ENCODE measurements at places on chromosomes 4 and X.
A peak's percentile ranks its signal among the peaks of the same experiment; 100 is the strongest.

GRCh38 chr4:140109737-140110136 lies 44.2 kb downstream of the MAML3 start:
- H3K4me1 ChIP-seq, result no peaks in the 10 kb centered on the region
- H3K27ac ChIP-seq, result no peak overlapping the region
- no peaks in the 10 kb centered on the region for H3K27me3 ChIP-seq
- H3K36me3 ChIP-seq, result no peaks in the 10 kb centered on the region
- H3K4me3 ChIP-seq, result no peak overlapping the region
- DNase-seq, result no peak

DNA sequence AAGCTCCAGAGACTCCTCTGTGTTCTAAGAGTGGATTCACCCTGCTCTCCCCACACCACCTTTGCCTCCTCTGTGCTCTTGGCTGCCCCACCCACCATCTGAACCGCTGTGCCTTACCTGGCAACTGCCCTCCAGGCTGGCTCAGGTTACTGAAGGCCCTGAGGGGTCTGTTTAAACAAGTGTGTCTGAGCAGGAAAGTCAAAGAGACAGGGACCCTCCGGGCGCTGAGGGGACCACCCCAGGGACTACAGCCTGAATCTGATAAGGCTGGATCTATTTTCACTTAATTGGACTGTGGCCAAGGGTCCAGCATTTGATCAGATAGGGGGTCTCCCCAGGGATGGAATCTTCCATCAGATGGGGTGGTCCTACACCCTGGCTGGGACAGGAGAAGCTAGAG lies 10.4 kb upstream of the MSX1 start:
- peaks cover 96% of the 10 kb centered on the region for H3K27me3 ChIP-seq
- no peak overlapping the region for H3K4me3 ChIP-seq
- H3K27ac ChIP-seq, result no peak overlapping the region
- no peak for DNase-seq

DNA sequence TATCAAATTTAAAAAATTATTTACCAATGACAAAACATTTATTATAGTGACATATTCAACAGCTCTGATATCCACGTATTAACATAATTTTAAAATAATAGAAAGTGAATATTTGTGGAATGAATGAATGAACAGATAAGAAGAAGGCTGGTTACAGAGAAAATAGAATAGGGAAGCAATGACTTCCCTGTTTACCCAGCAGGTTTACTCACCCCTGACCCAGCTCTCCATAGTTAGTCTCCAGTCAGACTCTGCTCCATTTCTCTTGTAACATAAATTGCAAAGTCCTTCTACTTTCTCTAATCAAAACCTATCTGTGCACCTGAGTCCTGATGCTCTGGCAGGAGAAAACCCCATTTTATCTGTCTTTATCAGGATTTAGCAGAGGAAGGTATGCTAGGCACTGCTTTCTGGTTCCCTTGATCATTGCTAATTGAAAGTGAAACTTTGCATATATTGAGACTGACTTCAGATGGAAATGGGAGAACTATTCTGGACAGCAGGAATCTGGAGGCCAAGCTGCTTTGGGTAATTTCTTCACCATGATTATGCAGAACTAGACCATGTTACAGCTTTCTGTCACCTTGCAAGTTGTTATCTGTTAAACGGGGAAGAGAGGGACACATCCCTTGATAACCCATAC lies 363.0 kb downstream of the FAT4 start:
- no peak overlapping the region for H3K27ac ChIP-seq
- H3K4me3 ChIP-seq, result no peak overlapping the region
- H3K36me3 ChIP-seq, result no peaks in the 10 kb centered on the region
- no peaks in the 10 kb centered on the region for H3K27me3 ChIP-seq
- no peak for DNase-seq

GRCh38 chr4:150178161-150178560 lies 99.9 kb downstream of the DCLK2 start:
- no peaks in the 10 kb centered on the region for H3K27me3 ChIP-seq
- no peak for DNase-seq
- H3K4me3 ChIP-seq, result no peak overlapping the region
- H3K4me1 ChIP-seq, result peaks cover 27% of the 10 kb centered on the region
- H3K36me3 ChIP-seq, result no peaks in the 10 kb centered on the region
- no peak overlapping the region for H3K27ac ChIP-seq

DNA sequence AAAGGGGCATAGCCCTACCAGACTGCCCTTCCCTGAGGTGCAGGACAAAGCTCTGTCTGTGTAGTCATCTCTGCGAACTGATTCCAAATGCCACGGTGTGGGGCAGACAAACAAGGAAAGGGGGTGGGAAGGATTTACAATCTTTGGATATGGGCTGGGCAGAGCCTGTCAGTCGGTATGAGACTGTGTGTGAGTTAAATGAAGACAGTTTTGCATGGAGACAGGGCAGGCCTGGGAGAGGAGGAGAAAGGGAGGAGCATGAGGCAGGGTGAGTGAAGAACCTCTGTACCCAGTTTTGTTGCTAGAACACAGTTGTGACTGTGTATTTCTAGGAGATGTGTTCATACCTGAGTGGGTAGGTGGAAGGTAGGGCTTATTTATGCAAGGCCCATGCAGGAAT lies 59.4 kb upstream of the MSN start:
- H3K36me3 ChIP-seq, result no peaks in the 10 kb centered on the region
- H3K27me3 ChIP-seq, result peaks cover 6% of the 10 kb centered on the region
- no peak for DNase-seq
- H3K27ac ChIP-seq, result no peak overlapping the region
- no peak overlapping the region for H3K4me3 ChIP-seq
- peaks cover 9% of the 10 kb centered on the region for H3K4me1 ChIP-seq

DNA sequence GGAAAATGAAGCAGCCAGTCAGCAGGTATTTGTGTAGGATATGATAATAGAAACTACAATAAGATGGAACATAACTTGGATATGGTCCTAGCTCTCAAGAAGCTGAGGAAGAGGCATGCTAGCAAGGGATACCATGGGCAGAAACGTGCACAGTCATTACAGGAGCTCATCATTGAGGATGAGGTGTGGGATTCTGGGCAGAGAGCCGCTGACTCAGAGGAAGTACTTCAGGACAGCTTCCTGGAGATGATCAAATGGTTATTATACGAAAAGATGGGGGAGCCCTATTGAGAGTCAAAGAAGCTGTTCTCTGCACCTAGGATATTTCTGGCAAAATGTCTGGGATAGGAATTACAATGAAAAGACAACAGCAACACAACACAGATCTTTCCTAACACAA lies 116.0 kb upstream of the PDE5A start:
- no peaks in the 10 kb centered on the region for H3K36me3 ChIP-seq
- peaks cover 13% of the 10 kb centered on the region for H3K4me1 ChIP-seq
- no peak for DNase-seq

DNA sequence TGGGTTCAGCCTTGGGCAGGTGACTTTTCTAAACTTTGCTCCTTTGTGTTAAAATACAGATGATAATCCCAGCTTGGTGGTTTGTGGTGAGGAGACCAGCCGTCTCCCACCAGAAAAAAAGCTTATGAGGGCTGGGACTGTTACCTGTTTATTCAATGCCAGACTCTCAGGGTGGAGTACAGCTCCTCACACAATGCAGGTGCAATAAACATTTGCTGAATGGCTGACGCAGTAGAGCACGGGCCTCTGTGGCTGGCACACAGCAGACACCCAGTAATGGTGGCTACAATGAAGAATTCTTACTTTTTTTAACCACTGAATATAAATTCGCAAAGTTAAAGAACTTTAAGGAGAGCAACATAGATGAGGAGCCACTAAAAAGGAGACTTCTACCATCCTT lies 30.2 kb downstream of the BEND4 start:
- no peak for DNase-seq
- H3K27me3 ChIP-seq, result no peaks in the 10 kb centered on the region
- no peak overlapping the region for H3K4me3 ChIP-seq
- no peaks in the 10 kb centered on the region for H3K4me1 ChIP-seq
- no peak overlapping the region for H3K27ac ChIP-seq

- no peaks in the 10 kb centered on the region for H3K4me1 ChIP-seq
- no peaks in the 10 kb centered on the region for H3K27me3 ChIP-seq
- DNase-seq, result no peak
- no peaks in the 10 kb centered on the region for H3K36me3 ChIP-seq
- no peak overlapping the region for H3K27ac ChIP-seq
These were observed 18.4 kb downstream of the NMU start for GRCh38 chr4:55617587-55618197.

GRCh38 chr4:134862116-134862515 lies 660.5 kb upstream of the PABPC4L start:
- H3K27ac ChIP-seq, result no peak overlapping the region
- H3K27me3 ChIP-seq, result no peaks in the 10 kb centered on the region
- H3K4me1 ChIP-seq, result no peaks in the 10 kb centered on the region
- no peaks in the 10 kb centered on the region for H3K36me3 ChIP-seq
- DNase-seq, result no peak
- no peak overlapping the region for H3K4me3 ChIP-seq

DNA sequence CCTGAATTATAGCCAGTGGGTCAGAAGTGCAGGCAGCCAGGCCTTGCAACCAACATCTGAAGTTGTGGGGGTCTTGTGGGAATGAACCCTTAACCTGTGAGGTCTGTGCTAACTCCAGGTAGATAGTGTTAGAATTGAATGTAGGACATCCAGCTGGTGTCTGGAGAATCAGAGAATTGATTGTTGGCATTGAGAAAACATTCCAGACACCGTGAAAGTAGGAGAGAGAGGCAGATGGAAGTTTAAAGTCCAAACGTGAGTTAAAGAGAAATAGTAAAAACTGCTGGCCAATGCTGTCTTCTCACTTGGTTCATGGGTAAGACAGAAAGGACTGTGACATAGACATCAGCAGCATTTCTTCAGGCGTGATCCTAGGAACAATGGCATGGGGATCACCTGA lies 27.7 kb downstream of the CASP3 start:
- H3K4me1 ChIP-seq, result no peaks in the 10 kb centered on the region
- no peaks in the 10 kb centered on the region for H3K27me3 ChIP-seq
- DNase-seq, result no peak

DNA sequence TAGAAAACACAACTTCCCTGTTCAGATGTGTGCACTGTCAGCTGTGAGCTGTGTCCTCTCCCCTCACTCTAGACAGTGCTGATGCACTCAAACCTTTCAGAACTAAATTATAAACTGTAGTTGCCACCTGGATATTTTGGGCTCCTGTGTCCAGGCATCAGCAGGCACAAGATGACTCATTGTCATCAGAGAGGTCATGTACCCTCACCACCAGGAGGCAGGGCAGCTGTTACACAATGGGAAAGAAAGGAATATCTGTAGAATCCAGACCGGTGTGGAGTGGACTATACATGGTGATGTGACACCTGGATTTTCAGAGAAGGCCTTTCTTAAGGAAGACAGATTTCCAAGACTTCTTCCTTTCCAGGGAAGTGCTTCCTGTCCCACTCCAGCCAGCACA lies 854.4 kb upstream of the AGA start:
- H3K36me3 ChIP-seq, result no peaks in the 10 kb centered on the region
- DNase-seq, result no peak
- H3K27me3 ChIP-seq, result no peaks in the 10 kb centered on the region
- H3K4me1 ChIP-seq, result no peaks in the 10 kb centered on the region
- H3K27ac ChIP-seq, result no peak overlapping the region

- peak overlapping the region; percentile 96 for H3K4me3 ChIP-seq
- H3K36me3 ChIP-seq, result peaks cover 5% of the 10 kb centered on the region
- H3K27ac ChIP-seq, result peak overlapping the region; percentile 94
- H3K4me1 ChIP-seq, result peaks cover 32% of the 10 kb centered on the region
These were observed 680 bp downstream of the MAEA start for GRCh38 chr4:1290165-1290977.

DNA sequence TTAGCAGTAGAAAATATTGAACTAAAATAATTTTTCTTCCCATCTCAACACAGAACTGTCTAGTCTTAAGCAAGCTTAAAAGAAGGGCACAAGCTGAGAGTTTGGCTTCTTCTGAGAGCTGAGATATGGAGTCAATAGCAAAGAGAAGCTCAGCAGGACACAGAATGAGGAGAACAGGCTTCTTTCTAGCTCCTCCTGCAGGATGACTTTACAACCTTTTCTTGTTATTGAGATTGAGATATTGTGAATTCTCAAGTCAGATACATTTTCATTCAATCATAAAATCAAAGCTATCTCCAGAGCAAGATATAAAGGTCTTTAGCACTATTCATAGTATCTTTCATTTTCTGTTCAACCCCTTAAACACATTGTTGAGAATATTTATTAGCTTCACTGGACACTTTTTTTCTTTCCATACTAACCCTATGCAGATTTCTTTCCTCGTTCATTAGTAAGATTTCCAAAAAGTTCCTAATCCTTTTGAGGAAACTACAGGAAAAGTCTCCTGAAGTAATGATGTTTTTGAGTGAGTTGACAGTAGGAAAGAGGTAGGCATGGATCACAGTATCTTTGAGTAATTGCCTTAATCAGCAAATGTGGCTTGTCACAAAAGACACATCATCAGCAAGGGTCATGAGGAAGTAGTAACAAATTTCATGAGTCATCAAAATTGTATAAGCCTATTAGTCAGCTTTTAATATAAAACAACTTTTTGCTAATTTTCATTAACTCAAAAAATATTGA lies 17.8 kb upstream of the CXCL3 start:
- no peak for DNase-seq
- no peaks in the 10 kb centered on the region for H3K4me1 ChIP-seq
- no peaks in the 10 kb centered on the region for H3K27me3 ChIP-seq
- H3K36me3 ChIP-seq, result no peaks in the 10 kb centered on the region

GRCh38 chr4:13561673-13562072 lies 17.4 kb upstream of the NKX3-2 start:
- no peak for DNase-seq
- H3K4me3 ChIP-seq, result no peak overlapping the region
- no peaks in the 10 kb centered on the region for H3K27me3 ChIP-seq
- no peaks in the 10 kb centered on the region for H3K4me1 ChIP-seq

DNA sequence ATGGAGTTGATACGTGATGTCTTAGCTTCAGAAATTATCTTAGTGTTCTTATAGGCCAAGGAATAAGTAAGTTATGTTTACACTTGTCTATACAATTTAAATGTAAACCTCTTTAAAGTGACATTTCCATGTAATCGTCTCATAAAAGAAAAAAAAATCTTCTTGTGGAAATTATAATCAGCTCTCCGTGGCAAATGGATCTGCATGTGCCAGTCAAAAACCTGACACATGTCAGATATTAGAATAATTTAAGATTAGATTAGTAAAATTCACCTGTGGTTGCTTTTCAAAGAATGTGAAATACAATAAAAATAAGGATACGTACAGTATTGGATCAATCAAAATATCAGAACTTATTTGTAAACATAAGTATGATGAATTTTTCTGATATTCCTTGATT lies 263.9 kb downstream of the ADAMTS3 start:
- H3K4me1 ChIP-seq, result no peaks in the 10 kb centered on the region
- no peak overlapping the region for H3K4me3 ChIP-seq

GRCh38 chr4:101784957-101785356 lies 5.6 kb upstream of the BANK1 start:
- H3K27ac ChIP-seq, result no peak overlapping the region
- no peaks in the 10 kb centered on the region for H3K4me1 ChIP-seq
- no peaks in the 10 kb centered on the region for H3K36me3 ChIP-seq
- H3K4me3 ChIP-seq, result no peak overlapping the region
- H3K27me3 ChIP-seq, result no peaks in the 10 kb centered on the region

- H3K4me1 ChIP-seq, result no peaks in the 10 kb centered on the region
- H3K36me3 ChIP-seq, result no peaks in the 10 kb centered on the region
- no peaks in the 10 kb centered on the region for H3K27me3 ChIP-seq
- no peak overlapping the region for H3K27ac ChIP-seq
- H3K4me3 ChIP-seq, result no peak overlapping the region
- DNase-seq, result no peak
These were observed 169.4 kb upstream of the BANK1 start for GRCh38 chr4:101621120-101621519.

- no peak overlapping the region for H3K4me3 ChIP-seq
- H3K27me3 ChIP-seq, result no peaks in the 10 kb centered on the region
- no peak for DNase-seq
- no peaks in the 10 kb centered on the region for H3K36me3 ChIP-seq
These were observed 62.2 kb downstream of the EVC start for GRCh38 chr4:5773271-5773555.

GRCh38 chrX:112896051-112896450 lies 55.4 kb upstream of the AMOT start:
- no peak overlapping the region for H3K4me3 ChIP-seq
- no peak for DNase-seq
- H3K36me3 ChIP-seq, result no peaks in the 10 kb centered on the region
- no peak overlapping the region for H3K27ac ChIP-seq

Measured in heart left ventricle (tissue), 16 donors.